K562 (cell line): ENCODE measurements at places on chromosomes 6 and 20. TPM values are rescaled to one million over a fixed set of nuclear protein-coding genes. Genes with fewer than 3 reads are reported as not detected.

The FGD2 gene
- total RNA-seq = 0.13 TPM in 1 of 2 replicates, not detected in the other

The ADISSP gene
- 70.6 and 79.9 TPM in 2 replicates for total RNA-seq

The TMEM170B gene
- total RNA-seq = 0.07 and 0.13 TPM in 2 replicates

The SOX12 gene
- total RNA-seq = 26.1 and 26.3 TPM in 2 replicates

The BTNL2 gene
- not detected in 2 replicates for total RNA-seq

The BMP6 gene
- 0.07 and 0.13 TPM in 2 replicates for total RNA-seq

The LCA5 gene
- total RNA-seq = 2.2 TPM in 2 replicates

The PLEKHG1 gene
- 0.16 TPM in 1 of 2 replicates, not detected in the other for total RNA-seq

The TMEM200A gene
- 0.04 and 0.07 TPM in 2 replicates for total RNA-seq

The SNAP91 gene
- total RNA-seq = not detected in 2 replicates

The PROKR2 gene
- total RNA-seq = not detected in 2 replicates

The TSHZ2 gene
- total RNA-seq = 0.11 and 0.20 TPM in 2 replicates

The RIMS4 gene
- total RNA-seq = not detected in 2 replicates

The ULBP3 gene
- total RNA-seq = 0.38 TPM in 1 of 2 replicates, not detected in the other

The MACROD2 gene
- not detected in 2 replicates for total RNA-seq

The DEFB118 gene
- total RNA-seq = not detected in 2 replicates

The CNBD2 gene
- total RNA-seq = 4.5 and 5.3 TPM in 2 replicates

The IL17A gene
- total RNA-seq = not detected in 2 replicates

The CCN2 gene
- 0.40 and 0.51 TPM in 2 replicates for total RNA-seq

The BPI gene
- total RNA-seq = not detected in 2 replicates

The NRSN2 gene
- 26.7 and 28.5 TPM in 2 replicates for total RNA-seq

The SLC17A1 gene
- not detected in 2 replicates for total RNA-seq

The KPNA5 gene
- 6.5 and 7.5 TPM in 2 replicates for total RNA-seq

The KLC4 gene
- 12.7 and 14.3 TPM in 2 replicates for total RNA-seq

The ULBP2 gene
- 0.78 and 1.2 TPM in 2 replicates for total RNA-seq

The FOXQ1 gene
- total RNA-seq = not detected in 2 replicates

The PPP1R16B gene
- total RNA-seq = 9.4 and 11.5 TPM in 2 replicates

The MAS1L gene
- not detected in 2 replicates for total RNA-seq

The CLPSL2 gene
- not detected in 2 replicates for total RNA-seq

The WFDC12 gene
- not detected in 2 replicates for total RNA-seq

The PRR18 gene
- not detected in 2 replicates for total RNA-seq

The PNPLA1 gene
- total RNA-seq = 0.11 and 0.13 TPM in 2 replicates

The POPDC3 gene
- 4.0 and 4.8 TPM in 2 replicates for total RNA-seq

The SLC13A3 gene
- total RNA-seq = 14.9 and 16.4 TPM in 2 replicates
